Fibroblast of gingiva (primary cell): ENCODE measurements at places on chromosomes 13 and 19.

DNA sequence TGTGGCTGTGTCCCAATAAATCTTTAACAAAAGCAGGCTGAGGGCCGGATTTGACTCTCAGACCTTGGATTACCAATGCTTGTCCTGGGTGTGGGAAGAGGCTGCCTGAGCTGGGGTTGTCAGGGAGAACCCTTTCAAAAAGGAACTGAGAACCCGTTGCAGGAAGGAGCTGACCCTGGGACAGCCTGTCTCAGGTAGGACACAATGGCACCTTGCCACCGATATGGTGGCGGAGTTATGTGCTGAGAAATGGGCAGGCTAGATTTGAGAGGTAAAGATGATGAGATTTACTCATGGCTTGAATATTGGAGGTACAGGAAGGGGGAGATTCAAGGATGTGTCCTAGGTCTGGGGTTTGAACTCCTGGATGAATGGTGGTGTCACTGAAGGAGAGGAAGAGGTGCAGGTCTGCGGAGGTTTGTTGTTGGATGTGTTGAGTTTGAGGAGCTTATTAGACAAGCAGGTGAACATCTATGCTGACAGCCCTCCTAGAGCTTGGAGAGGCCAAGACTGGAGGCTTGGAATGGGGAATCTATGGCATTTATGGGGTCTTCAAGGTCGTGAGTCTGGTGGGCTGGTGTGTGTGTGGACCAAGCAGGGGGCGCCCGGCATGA is 7.2 kb downstream of the PLEKHF1 start:
- no peak for DNase-seq

DNA sequence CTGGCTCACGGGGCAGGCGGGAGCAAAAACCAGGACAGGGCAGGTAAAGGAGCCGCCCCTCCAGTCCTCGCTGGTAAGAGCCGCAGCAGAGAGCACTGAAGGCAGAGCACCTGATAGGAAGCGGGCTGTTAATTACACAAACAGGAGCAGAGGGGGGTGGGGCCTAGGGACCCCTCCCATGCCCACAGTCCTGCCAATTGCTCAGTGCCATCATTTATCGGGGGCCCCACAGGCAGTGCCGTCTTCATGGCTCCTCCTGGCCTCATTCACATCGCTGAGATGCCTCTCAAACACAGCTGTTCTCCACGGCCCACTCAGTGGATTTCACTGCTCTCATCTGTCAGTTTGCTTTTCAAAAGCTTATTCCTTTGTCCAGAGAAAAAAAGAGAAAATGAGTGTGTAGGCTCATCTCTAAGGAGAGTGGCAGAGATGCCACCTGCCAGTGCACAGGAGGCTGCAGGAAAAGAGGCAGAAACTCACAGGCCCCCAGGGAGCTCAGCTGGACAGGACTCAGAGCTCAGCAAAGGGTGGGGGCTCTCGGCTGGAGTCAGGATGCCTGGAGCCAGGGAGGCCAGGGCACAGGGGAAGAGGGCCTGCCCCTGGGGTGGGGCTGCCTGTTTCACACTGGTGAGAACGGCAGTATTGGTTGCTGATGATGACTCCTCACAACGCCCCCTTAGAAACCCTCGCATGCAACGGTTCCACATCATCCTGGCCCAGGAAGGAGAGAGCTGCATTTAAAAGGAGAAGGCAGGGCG is 174.6 kb downstream of the COL4A1 start:
- DNase-seq: no peak

GRCh38 chr13:22812793-22813192 is 368.0 kb upstream of the SGCG start:
- DNase-seq: no peak

DNA sequence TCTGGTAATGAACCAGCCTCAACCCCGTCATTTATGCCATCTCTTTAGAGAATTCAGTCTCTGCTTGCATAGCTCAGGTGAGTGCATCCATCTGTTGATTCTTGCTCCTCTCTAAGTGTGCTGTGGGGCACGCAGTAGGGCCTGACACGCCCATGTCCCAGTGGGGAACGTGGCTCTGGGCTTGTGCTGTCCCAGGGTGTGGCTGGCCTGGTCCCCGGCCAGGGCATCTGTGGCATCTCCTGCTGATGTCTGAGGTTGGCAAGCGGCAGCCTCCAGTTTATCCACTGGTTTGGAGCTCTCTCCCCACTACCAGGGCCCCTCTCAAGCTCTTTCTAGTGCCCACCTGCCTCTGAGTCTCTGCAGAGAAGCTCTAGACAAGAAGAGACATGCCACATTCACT is 146.6 kb upstream of the GJB6 start:
- no peak for DNase-seq

DNA sequence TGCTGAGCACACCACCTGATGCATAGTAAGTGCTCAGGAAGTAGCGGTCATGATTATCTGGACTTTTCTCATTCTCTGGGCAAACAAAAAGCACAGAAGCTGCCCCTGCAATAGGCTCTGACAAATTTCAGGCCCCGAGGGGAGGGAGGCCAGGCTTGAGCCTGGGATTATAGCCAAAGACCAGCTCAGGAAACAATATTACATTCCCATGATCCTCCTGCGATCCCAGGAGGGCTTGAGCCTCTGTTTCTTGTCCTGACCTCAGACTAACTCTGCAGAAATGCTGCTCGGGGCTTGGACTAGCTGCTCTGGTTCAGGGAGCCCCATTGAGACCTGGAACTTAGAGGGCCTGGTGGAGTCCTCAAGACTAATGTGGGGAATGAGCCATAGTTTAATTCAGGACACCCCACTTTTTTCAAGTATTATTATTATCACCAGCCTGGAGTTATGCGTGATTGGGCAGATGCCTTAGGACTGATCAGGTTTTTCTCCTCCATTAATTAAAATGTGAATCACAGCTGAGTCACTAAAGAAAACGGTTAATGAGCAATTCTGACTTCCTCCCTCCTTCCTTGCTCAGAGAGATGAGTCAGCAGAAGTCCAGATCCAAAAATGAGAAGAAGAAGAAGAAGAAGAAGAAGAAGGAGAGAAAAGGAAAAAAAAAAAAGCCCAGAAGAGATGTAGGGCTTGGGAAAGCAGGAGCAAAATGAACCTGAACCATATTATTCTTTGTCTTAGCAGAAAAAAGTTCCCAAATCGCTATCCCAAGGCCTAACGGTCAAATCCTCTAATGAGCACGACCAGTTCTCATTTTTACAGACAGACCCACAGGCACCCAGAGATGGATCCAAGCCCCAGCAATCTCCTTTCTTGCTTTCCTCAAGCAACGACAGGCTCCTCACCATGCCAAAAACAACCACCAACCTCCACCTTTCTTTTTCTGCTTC is 107.2 kb downstream of the CACNA1A start:
- DNase-seq: peak; percentile 75

DNA sequence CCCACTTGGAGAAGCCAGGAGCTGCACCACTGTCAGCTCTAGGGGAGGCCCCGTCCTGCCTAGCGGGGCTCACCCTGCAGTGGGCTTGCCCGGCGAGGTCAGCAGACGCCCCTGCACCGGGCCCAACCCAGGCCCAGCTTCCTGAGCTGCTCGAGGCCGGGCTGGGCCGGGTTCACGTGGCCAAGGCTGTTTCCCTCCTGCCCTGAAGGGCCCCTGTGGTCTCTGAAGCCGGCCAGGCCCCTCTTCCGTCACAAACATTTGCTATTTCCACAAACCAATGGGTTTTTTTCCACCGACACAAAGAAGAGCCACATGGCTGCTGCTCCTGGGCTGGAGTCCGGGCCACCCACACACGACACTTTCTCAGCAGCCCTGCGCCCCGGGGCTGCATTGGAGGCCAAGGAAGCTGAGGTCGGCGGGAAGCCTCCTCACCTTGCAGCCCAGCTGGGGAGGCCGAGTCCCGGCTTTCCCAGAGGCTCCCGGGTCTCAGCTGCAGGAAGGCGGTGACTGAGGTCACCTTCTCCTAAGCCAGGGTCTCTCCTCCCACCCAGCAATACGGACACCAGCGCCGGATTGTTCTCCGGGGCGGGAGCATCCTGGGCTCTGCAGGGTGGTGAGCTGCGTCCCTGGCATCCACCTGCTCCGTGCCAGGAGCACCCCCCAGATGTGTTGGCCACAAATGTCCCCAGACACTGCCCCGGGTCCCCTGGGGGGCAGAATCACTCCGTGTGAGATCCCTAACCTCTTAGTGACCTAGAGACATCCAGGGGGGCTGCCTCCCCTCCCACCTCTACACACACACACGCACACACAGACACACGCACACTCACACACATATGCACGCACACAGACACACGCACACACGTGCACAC is 80.5 kb downstream of the GADD45B start:
- no peak for DNase-seq

DNA sequence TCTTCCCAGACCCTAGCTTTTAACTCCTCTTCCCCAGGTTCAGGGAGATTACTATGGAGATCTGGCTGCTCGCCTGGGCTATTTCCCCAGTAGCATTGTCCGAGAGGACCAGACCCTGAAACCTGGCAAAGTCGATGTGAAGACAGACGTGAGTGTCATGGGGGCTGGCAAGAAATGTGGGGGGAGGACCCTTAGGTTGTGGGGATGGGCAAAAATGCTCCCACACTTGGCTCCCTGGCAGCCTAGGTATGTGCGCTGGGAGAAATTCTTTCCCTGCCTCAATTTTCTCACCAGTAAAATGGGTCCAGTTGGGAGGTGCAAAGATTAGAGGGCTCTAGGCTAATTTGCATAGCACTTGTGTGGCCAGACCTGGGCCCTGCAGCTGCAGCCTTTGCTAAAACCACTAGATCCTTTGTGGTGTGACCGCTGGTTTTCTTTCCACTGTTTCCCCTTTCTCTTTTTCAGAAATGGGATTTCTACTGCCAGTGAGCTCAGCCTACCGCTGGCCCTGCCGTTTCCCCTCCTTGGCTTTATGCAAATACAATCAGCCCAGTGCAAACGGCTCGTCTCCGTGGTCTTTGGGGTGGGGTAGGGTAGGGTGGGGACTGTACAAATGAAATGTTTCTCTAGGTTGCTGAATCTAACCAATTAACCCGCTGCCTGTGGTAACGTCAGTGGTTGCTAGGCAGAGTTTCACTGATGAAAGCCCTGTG is 959 bp upstream of the RAB4B start:
- peak; percentile 84 for DNase-seq

- DNase-seq: no peak
These were observed 3.7 kb upstream of the INTS6 start for GRCh38 chr13:51456510-51456909.

- DNase-seq: peak; percentile 77
These were observed 7.7 kb upstream of the TBC1D4 start for GRCh38 chr13:75489502-75490263.

DNA sequence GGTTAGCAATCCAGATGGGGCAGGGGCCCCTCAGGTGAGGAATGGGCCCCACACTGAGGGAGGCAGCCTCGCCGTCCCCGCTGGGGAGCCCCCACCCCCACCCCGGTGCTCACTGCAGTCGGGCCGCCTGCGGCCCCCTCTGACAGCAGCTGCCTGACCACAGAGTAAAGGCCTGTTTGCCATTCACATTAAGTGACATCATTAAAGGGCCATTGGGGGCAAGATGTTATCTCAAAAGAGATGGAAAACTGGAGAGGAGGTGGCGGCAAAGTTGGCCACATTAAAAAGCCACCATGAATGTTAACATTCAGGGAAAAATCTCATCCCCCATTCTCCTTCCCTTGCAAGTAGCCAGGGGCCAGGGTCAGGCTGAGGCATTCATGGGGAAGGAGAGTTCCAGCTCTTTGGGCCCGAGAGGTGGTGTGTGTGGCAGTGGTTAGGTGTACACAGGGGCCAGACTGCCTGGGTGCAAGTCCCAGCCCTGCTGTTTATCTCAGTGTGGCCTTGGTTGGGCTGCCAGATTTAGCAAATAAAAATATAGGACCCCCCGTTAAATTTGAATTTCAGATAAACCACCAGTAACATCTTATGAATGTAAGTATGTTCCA is 20.9 kb downstream of the VSTM2B start:
- DNase-seq: no peak

- DNase-seq: no peak
These were observed 706.4 kb upstream of the SLC10A2 start for GRCh38 chr13:103772576-103772975.

GRCh38 chr13:79581870-79582315 is 100.9 kb downstream of the NDFIP2 start:
- DNase-seq: peak; percentile 40

- no peak for DNase-seq
These were observed 24.4 kb downstream of the SLC25A15 start for GRCh38 chr13:40813667-40814454.

DNA sequence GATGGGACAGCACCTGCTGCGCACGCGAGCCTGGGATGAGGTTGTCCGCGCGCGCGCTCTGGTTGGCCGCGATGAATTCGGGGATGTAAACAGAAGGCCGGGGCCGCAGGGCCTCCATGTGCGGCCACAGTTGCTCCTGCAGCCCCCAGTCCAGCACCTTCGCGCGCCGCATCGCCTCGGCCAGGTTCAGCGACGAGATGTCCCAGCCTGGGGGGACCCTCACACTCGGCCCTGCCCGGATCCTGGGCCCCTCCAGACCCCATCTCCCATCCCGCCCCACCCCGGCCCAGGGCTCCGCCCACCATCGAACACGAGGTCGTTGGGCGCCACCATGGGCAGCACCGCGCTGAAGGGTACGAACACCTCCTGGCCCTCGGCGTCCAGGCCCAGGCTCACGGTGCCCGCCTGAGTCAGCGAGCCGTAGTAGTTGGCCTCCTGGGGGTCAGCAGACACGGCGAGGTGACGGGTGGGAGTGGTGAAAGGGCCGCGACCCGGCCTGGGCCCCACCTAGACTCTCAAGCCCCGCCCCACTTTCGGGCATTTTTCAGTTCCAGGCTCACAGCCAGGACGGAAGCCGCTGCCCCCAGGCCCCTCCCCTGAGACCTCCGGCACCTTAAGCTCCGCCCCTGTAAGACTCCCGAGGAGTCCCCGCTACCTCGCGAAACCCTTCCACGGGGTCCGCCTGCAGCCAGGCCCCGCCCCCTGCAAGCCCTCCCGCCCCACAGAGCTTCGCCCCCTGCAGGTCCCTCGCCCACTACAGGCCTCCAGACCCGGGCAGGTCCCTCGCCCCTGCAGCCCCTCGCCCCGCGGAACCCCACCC is 1.1 kb downstream of the ISYNA1 start:
- peak; percentile 62 for DNase-seq

- no peak for DNase-seq
These were observed 14.6 kb downstream of the MYCBP2 start for GRCh38 chr13:77312311-77312710.

GRCh38 chr13:99154064-99154463 is 46.6 kb upstream of the UBAC2 start:
- DNase-seq: no peak

DNA sequence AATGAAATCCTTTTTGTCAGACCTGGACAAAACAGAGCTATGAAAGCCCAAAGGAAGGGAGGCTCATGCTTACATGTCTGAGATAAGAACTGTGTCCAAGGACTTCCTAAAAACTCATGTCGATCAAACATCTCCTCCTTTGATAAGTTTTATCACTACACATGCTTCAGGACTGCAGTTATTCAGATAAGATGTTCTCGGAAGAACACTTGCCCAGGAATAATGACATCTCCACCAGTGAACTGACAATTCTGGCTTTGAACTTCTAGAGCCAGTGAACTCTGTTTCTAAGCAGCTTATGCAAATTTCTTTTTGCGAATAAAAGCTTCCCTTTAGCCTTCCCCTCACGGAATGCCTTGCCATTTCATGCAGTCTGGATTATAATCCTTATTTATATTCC is 561.6 kb downstream of the TBC1D4 start:
- DNase-seq: no peak
